ENCODE measurements at places on chromosomes 6 and 20. TPM values are rescaled to one million over a fixed set of nuclear protein-coding genes. Genes with fewer than 3 reads are reported as not detected.
A peak's percentile ranks its signal among the peaks of the same experiment; 100 is the strongest.

Gene ZC2HC1B
- total RNA-seq: not detected

- no peak overlapping the region for H3K4me3 ChIP-seq
- DNase-seq: no peak
- no peaks in the 10 kb centered on the region for H3K36me3 ChIP-seq
- H3K4me1 ChIP-seq: no peaks in the 10 kb centered on the region
Observed at GRCh38 chr6:113317891-113318574, 539.1 kb upstream of the MARCKS start.

Gene OARD1
- 22.1 TPM for total RNA-seq

- H3K4me1 ChIP-seq: no peaks in the 10 kb centered on the region
- no peaks in the 10 kb centered on the region for H3K27me3 ChIP-seq
- no peak overlapping the region for H3K4me3 ChIP-seq
- H3K27ac ChIP-seq: no peak overlapping the region
- no peaks in the 10 kb centered on the region for H3K36me3 ChIP-seq
- no peak for DNase-seq
Observed at GRCh38 chr6:101578306-101578705, 184.8 kb downstream of the GRIK2 start.

Gene EYA2
- 1.8 TPM for total RNA-seq

DNA sequence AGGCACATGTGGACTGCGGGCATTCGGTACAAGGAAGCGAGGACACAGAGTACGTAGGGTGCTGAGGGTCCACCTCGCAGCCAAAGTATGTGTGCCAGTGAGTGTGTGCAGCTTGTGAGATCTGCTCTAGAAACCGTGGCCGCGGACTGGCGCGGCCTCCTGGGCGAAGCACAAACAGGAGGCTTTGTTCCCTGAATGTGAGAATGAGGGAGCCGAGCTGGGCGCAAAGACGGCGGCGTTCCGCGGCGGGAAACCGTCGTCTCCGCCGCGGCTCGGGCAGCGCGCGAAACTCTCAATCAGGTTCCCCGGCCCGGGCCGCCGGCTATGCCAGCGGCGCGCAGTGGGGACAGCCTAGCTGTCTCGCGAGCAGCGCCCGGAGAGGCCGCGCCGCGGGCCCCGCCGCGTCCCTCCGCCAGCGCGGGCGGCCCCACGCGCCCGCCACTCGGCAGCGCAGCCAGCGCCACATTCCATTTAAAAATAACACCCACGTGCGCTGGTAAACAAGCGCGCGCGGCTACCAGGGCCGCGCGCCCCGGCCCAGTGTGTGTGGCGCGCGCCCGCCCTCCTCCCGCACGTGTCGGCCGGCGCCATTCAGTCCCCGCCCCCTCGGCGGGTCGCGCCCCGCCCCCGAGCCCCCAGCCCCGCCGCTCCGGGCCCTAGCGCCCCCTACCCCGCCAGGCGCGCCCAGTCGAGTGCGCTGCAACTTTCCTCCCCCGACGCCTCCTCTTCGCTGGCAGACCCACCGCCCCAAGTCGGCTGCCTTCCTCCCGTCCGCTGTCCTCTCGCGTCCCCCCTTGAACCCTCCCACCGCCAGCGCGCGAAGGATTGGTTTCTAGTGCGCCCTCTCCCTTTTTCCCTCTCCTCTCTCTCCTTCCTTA is 3.0 kb upstream of the FOXO3 start:
- DNase-seq: peak; percentile 90
- H3K4me3 ChIP-seq: peak overlapping the region; percentile 89
- no peaks in the 10 kb centered on the region for H3K27me3 ChIP-seq

Gene NRSN1
- not detected for total RNA-seq

DNA sequence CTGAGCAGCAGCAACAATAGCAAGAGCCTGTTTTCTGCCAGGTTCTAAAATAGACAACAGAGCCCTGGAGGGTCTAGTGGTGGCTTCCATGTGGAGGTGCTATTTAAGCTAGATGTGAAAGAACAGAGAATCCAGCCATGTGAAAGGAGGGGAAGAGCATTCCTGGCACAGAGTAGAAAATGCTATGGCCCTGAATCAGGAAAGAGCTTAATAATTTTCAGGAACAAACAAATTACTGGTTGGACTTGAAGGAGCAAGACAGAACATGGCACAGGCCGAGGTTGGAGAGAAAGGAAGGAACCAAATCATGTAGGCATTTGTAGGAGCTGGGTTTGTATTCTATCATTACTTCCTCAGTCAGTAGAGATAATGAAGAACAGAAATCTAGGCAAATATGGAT is 98.3 kb downstream of the AIG1 start:
- no peak overlapping the region for H3K27ac ChIP-seq
- no peaks in the 10 kb centered on the region for H3K36me3 ChIP-seq
- no peak for DNase-seq
- H3K27me3 ChIP-seq: no peaks in the 10 kb centered on the region

GRCh38 chr6:100099189-100100074 is 105.4 kb upstream of the MCHR2 start:
- no peak overlapping the region for H3K27ac ChIP-seq
- H3K4me1 ChIP-seq: no peaks in the 10 kb centered on the region
- H3K4me3 ChIP-seq: no peak overlapping the region
- no peaks in the 10 kb centered on the region for H3K36me3 ChIP-seq

- H3K36me3 ChIP-seq: no peaks in the 10 kb centered on the region
- H3K27ac ChIP-seq: no peak overlapping the region
- H3K4me3 ChIP-seq: no peak overlapping the region
- H3K27me3 ChIP-seq: no peaks in the 10 kb centered on the region
Observed at GRCh38 chr6:118844915-118845314, 49.0 kb upstream of the ASF1A start.

Gene XRN2
- total RNA-seq: 54.9 TPM

Gene TMEM63B
- 119 TPM for total RNA-seq

Gene FKBP5
- 142 TPM for total RNA-seq

Gene HTR1E
- not detected for total RNA-seq

Gene SYNJ2
- total RNA-seq: 7.2 TPM

- no peak for DNase-seq
- H3K27me3 ChIP-seq: no peaks in the 10 kb centered on the region
- H3K4me1 ChIP-seq: peaks cover 6% of the 10 kb centered on the region
- no peaks in the 10 kb centered on the region for H3K36me3 ChIP-seq
- no peak overlapping the region for H3K27ac ChIP-seq
Observed at GRCh38 chr6:139961190-139961589, 586.7 kb upstream of the CITED2 start.

Gene SMOC2
- total RNA-seq: 33.1 TPM

DNA sequence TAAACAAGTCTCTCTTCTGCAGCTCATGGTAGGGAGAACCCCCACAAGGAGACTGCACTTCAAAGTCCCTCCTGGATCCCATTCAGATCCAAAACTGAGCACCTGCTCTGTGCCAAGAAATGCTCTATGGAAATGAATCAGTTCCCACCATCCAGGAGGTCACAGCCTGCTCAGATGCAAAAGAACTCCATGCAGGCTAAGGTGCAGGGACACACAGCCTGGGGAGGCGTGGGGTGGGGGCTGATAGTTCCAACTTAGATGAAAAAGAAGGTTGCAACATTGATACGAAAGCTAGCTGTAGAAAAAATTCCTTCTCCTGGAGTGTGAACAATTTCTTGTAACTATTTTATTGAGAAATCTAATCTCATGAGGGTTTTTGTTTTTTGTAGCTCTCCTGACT is 111.0 kb upstream of the TMEM170B start:
- H3K36me3 ChIP-seq: no peaks in the 10 kb centered on the region
- H3K27me3 ChIP-seq: no peaks in the 10 kb centered on the region
- H3K4me3 ChIP-seq: no peak overlapping the region
- peaks cover 63% of the 10 kb centered on the region for H3K4me1 ChIP-seq
- no peak for DNase-seq

DNA sequence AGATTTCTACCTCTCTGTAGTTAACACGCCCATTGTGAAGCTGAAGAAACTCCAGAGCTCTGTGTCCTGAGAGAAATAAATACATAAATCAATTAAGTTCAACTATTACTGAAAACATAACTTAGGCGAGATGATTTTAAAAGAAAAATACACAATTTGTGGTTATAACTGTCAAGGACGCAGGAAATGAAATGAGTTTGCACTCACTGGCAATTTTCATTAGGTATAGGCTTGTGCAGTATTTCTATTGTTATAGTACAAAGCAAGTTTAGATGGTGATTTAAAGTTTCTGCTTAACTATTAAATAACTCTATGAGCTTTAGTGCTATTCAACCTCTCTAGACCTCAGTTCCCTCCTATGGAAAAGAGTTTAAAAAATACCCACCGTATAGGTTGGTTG is 3.3 kb downstream of the GPLD1 start:
- no peak overlapping the region for H3K4me3 ChIP-seq
- no peak for DNase-seq
- H3K27ac ChIP-seq: no peak overlapping the region
- no peaks in the 10 kb centered on the region for H3K4me1 ChIP-seq
- H3K27me3 ChIP-seq: no peaks in the 10 kb centered on the region
- no peaks in the 10 kb centered on the region for H3K36me3 ChIP-seq

Gene HLA-DQA2
- 51.7 TPM for total RNA-seq

DNA sequence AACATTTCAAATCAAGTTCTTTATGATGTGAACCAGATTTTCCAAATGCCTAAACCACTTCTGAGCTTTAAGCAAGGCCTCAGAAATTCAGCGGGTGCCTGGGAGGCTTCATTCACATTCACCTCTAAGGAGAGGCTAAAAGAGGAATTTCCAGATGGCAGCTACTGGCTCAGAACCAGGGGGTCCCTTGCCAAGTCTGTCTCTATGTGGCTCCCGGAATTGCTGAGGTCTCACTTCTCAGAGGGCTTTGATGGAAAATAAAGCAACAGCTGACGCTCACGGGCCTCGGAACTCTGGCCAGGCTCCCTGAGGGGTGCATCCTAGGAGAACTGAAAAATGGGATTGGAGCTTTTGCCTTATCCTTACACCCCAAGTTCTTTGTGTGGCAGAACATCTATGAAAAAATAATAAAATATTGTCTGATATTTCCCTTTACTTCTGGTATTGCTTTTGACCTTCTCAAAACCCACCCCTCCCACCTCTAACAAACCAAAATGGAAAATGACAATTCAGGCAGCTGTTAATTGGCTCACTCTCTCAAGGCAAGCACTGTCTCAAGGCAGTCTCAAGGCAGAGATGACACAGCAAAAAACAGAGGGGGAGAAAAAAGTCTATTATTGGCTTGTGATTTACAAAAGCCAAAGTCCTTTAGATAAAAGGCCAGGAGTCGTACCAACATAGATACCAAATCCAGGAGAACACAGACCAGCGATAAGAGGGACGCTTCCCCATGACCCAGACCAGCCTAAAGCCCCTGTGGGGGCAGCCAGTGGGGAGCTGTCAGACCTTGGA is 21.8 kb upstream of the LRRN4 start:
- H3K4me3 ChIP-seq: no peak overlapping the region
- H3K36me3 ChIP-seq: no peaks in the 10 kb centered on the region
- no peak for DNase-seq
- H3K27me3 ChIP-seq: no peaks in the 10 kb centered on the region

DNA sequence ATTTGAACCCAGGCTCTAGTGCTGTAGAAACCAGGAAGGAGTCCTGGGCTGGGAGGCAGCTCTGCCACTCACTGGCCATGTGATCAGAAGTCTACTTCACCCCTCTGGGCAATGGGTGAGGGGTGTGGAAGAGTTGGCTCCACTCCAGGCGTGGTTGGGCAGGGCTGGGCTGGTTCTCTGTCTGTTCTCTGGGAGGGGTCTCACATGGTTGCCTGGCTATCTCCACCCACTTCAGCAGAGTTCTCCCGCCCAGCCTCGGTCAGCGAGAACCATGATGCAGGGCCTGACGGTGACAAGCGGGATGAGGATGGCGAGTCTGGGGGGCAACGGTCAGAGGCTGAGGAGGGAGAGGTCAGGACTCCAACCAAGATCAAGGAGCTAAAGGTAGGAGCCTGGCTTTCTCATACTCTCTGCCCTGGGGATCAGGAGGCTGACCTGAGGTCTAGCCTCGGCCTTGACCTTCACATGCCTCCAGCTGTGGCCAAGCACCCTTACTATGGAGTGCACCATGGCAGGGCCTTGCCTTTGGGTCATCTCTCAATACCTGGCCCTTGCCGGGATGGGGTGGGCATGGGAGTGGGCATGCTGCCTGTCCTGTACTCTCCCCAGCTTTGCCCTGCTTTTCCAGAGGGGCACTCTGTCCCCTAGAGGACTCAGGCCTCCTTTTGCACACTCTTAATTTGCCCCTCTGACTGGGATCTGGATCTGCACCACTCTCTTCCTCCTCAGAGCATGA is 39.6 kb downstream of the EPB41L1 start:
- no peak overlapping the region for H3K27ac ChIP-seq
- peaks cover 61% of the 10 kb centered on the region for H3K36me3 ChIP-seq
- H3K27me3 ChIP-seq: no peaks in the 10 kb centered on the region
- no peaks in the 10 kb centered on the region for H3K4me1 ChIP-seq
- no peak overlapping the region for H3K4me3 ChIP-seq

GRCh38 chr20:57996936-57997890 is 231.2 kb downstream of the ANKRD60 start:
- no peak overlapping the region for H3K27ac ChIP-seq
- no peaks in the 10 kb centered on the region for H3K36me3 ChIP-seq
- DNase-seq: no peak
- no peaks in the 10 kb centered on the region for H3K27me3 ChIP-seq
- no peak overlapping the region for H3K4me3 ChIP-seq
- peaks cover 25% of the 10 kb centered on the region for H3K4me1 ChIP-seq

Data from upper lobe of right lung (tissue), 1 donor.